Dermis blood vessel endothelial cell (primary cell): ENCODE measurements at places on chromosomes 6 and 20. TPM values are rescaled to one million over a fixed set of nuclear protein-coding genes. Genes with fewer than 3 reads are reported as not detected.

MEI4 gene
- under 0.01 TPM in 1 of 2 replicates, not detected in the other for total RNA-seq

DNA sequence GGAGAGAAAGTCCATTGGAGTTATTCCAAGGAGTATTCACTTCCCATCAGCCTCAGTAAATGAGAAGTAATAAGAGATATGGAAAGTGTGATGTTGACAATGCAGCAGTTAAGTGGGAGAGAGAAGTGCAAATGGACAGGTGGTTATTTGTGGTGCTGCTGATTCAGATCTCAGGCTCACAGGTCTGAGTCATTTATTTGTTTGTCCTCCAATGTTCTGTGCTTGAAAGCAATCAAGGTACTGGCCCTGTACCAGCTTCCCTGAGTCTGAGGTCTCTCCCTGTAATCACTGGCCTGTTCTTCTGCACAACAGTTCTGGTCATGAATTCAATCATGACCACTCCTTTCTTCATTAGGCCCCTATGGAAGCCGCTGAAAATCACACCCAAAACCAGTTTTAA, 827.7 kb downstream of the MAFB start:
- no peak for DNase-seq

GRCh38 chr6:159831373-159831679, 31.2 kb downstream of the PNLDC1 start:
- DNase-seq: no peak

GRCh38 chr6:138856654-138857053, 60.8 kb downstream of the ECT2L start:
- DNase-seq: no peak

DNA sequence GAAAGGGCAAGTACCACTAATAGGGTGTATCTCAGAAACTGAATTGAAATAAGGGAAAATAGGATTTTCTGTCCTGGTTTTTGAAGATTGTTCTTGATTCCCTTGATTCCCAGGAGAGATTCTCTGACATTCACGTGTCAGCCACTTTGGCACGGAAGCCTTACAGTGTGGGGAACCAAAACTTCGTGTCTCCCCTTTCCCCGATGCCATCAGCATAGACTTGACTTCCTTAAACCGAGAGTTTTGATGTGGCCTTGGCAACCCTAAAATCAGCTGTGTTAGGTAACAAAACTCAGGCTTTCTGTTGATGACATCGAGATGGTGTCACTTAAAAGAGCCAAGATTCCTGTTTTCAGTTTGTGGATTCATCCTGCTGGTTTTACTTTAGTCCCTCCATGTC, 7.5 kb downstream of the HMGN4 start:
- DNase-seq: no peak

GRCh38 chr6:15553736-15554294, 109.0 kb downstream of the DTNBP1 start:
- DNase-seq: no peak

ZNF343 gene
- total RNA-seq: 9.2 and 9.5 TPM in 2 replicates
